ENCODE measurements at places on chromosomes 1 and 21. TPM values are rescaled to one million over a fixed set of nuclear protein-coding genes. Genes with fewer than 3 reads are reported as not detected.

The PPIAL4G gene
- polyA plus RNA-seq: 0.01 TPM

The PTCH2 gene
- 3.2 TPM for polyA plus RNA-seq

GRCh38 chr1:14031461-14031860 lies 331.5 kb downstream of the PRDM2 start:
- no peak for DNase-seq
- no peaks in the 10 kb centered on the region for H3K27me3 ChIP-seq
- no peak overlapping the region for H3K4me3 ChIP-seq
- no peaks in the 10 kb centered on the region for H3K4me1 ChIP-seq

- H3K27ac ChIP-seq: no peak overlapping the region
- no peak for DNase-seq
- no peak overlapping the region for H3K4me3 ChIP-seq
- H3K27me3 ChIP-seq: no peaks in the 10 kb centered on the region
- H3K4me1 ChIP-seq: no peaks in the 10 kb centered on the region
- H3K36me3 ChIP-seq: peaks cover 13% of the 10 kb centered on the region
Measured at GRCh38 chr1:35097224-35097623, 18.0 kb downstream of the ZMYM1 start.

DNA sequence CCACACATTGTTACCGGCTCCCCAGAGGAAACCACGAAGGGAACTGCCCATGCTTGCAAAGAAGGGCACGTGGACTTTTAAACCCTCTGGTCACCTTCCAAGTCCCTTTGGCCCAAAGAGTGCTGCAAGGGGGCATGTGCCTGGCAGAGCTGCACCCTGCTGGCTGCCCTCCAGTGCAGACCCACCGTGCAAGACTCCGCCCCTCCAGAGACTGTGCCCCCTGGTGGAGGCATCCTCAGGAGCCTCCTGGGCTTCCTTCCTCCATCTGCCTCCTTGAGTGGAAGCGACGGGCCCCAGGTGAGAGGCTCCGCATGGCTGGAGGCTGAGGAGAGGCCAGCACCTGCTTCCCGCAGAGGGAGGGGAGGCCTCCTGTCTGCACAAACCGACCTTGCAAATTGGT lies 100.6 kb downstream of the CRYAA start:
- H3K27me3 ChIP-seq: peaks cover 5% of the 10 kb centered on the region
- H3K4me1 ChIP-seq: no peaks in the 10 kb centered on the region
- DNase-seq: no peak
- H3K27ac ChIP-seq: no peak overlapping the region
- H3K4me3 ChIP-seq: no peak overlapping the region
- no peaks in the 10 kb centered on the region for H3K36me3 ChIP-seq

GRCh38 chr1:183569141-183569540 lies 21.1 kb downstream of the NCF2 start:
- H3K27ac ChIP-seq: no peak overlapping the region
- H3K4me1 ChIP-seq: no peaks in the 10 kb centered on the region
- no peaks in the 10 kb centered on the region for H3K27me3 ChIP-seq
- H3K36me3 ChIP-seq: no peaks in the 10 kb centered on the region

DNA sequence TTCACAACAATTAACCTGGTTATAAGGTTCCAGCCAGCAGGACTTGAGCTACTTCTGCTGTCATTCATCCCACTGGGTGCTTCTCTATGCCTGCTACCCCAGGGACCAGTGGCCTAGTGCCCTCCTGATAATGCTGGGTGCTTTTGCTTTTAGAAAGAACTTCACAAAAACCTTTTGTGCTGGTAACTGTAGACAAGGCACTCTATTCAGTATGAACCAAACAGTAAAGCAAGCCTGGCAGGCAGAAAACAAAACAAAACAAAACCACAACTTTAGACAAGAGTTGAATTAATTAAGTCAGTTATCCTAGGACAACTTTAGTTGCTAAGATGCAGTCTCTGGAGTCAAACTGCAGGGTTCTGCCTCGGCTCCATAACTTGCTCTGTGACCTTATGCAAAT lies 61.9 kb upstream of the ADGRL2 start:
- no peaks in the 10 kb centered on the region for H3K27me3 ChIP-seq
- DNase-seq: no peak
- H3K27ac ChIP-seq: no peak overlapping the region
- no peak overlapping the region for H3K4me3 ChIP-seq
- H3K4me1 ChIP-seq: no peaks in the 10 kb centered on the region

All from small intestine (tissue), 16 donors.